ENCODE measurements at places on chromosomes 4 and X.

DNA sequence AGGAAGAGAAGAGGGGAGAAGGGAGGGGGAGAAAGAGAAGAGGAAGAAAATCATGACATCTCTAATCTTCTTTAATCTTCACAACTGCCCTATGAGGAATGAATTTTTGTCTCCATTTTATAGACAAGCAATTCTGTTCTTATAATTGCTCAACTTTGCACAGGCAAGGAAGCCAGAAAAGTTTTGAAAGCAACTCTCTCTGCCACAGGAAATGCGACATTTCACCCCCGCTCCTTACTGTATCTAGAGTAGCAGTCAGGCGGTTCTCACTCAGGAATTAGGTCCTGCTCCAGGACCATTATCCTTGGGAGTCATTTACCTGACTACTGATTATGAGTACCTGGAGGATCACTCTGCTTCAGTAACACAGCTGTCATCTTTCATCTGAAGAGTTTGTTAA lies 69.2 kb upstream of the FAM9A start:
- DNase-seq: no peak

- DNase-seq: no peak
Observed at GRCh38 chrX:2542826-2543521, 42.2 kb upstream of the DHRSX start.

DNA sequence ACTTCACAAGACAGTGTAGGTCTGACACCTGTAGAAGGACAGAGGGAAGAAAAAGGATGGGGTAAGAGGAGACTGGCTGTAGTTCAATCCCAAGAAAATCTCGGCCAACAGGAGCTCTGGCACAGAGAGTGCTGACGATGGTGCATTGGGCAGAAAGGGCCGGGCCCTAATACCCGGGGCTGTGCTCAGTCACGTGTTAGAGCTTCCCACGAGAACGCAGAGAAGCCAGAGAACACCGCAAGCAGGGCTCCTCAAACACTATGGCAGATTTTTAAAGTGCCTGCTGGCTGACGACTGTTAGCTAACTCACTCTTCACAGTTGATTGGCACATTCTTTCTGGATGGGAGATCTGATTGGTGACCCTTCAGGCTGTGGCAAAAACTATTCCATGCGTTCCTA lies 35.5 kb downstream of the EREG start:
- DNase-seq: no peak

DNA sequence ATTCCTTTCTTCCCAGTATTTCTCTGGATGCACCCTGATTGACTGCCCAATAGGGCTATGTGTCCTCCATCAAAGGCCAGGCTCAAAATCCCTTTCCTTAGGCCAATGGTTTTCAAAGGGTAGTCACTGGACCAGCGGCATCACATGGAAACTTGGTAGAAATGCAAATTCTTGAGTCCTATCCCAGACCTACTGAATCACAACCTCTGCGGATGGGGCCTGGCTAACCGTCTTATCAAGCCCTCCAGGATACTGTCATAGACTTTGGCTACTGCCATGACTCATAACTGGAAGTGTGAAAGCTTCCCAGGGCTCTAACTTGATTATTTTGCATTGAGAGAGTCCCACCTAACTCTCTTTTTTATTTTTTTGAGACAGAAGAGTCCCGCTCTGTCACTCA lies 71.9 kb upstream of the TFDP3 start:
- DNase-seq: no peak

DNA sequence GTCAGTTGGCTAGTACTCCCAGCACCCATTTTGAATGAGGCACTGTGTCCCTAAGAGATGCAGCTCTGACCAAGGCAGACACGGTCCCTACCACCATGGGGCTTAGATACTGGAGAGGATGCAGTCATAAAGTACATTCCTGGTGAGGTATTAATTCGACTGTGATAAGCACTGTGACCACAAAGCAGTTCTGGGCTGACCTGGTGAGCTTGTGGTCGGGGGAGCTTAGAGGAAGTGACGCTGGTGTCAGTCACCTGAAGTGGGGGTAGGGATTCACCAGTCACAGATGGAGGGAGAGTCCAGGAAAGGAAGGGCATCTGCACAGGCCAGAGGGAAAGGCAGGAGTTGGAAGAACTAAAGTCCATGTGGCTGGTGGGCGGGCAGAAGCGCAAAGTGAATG lies 15.8 kb upstream of the CLTRN start:
- no peak for DNase-seq

- no peak for DNase-seq
Observed at GRCh38 chr4:183396227-183396637, 48.2 kb upstream of the CDKN2AIP start.

DNA sequence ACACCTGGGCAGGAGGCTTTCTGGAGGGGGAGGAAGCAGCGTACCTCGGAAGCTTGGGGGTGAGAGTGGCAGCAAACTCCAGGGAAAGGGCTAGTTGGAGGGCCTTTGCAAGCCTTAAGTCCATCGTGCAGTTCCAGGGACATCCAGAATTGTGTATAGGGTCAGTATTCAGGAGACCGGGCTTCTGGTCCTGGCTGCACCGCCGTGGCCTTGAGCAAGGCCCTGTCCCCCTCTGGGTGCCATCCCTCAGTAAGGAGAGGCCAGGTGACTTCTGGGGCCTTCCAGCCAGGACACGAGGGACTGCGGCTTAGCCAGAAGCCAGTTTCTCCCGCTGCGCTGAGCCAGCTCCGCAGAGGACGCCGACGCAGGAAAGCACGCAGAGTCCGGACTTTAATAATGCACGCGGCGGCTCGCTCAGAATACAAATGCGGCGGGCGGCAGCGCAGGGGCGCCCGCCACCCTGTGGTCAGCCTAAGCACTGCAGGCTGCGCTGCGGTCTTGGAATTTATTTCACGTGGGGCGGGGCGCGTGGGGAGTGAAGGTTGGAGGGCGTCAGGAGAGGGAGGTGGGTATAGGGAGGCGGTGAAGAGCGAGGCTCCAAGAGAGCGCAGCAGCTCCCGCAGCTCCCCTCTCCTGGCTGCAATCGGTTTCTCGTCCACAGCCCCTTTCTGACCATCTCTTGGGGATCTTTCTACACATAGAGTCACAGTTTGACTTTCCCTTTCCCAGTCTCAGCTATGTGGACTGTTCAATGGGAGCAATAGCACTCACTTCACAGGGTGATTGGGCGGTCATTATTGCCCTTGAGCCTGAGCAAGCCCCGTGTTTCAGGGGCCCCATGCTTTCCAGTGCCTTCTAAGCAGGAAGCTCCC lies 94.1 kb upstream of the GPR50 start:
- DNase-seq: peak; percentile 27

DNA sequence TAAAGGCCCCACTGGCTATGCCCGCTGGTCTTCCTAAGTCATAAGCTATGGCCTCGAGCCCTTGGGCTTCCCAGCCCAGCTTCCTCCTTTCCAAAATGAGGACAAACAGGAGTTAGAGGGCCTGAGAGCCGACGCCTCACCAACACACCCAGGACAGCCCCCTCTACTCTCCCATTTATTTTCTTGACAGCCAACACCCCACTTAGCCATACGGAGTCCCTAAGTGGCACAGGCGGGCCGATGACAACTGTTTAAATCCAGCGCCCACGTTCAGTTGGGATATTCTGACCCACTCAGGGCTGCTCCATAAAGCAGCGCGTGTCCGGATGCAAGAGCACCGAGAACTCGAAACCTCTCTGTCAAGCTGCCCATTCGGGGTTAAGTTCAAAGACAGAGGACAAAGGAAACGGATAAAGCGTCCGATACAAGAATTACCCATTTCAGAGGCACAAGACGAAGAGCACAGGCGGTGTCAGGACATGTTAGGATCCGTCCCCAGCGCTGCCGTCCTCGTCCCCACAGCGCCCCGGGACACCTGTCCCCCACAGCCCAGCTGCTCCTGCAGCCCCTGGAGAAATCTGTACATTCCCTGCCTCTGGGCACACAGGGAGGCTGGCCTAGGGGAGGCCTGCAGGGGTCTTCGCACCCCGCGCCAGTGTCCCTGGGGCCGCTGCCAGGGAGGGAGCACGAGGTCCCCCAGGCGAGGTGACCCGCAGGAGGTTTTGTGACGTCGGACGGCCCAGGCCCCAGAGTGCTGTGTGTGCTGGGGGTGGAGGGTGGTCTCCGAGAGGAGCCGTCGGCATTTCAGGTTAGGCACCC lies 1.2 kb downstream of the PRKX start:
- no peak for DNase-seq

DNA sequence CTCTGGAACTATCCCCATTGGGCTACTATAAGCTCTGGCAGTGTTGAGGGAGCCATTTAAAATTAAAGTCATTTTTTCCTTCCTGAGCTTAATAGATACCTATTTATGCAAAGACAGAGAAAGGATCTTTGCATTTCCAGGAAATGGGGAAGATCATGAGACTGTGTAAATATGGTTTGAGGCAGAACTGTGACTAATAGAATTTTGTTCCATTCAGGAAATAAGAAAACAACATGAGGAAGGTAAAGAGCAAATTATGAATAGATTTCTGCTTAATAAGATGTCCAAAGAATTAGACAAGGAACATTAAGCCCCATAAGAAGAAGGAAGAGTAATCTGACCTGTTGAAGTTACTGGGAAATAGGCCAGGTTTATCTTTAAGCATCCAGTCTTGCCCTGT lies 17.8 kb upstream of the TBC1D19 start:
- no peak for DNase-seq

GRCh38 chr4:1097553-1097952 lies 15.8 kb downstream of the RNF212 start:
- DNase-seq: no peak

- DNase-seq: no peak
Observed at GRCh38 chr4:75189711-75190335, 256.9 kb downstream of the PARM1 start.

DNA sequence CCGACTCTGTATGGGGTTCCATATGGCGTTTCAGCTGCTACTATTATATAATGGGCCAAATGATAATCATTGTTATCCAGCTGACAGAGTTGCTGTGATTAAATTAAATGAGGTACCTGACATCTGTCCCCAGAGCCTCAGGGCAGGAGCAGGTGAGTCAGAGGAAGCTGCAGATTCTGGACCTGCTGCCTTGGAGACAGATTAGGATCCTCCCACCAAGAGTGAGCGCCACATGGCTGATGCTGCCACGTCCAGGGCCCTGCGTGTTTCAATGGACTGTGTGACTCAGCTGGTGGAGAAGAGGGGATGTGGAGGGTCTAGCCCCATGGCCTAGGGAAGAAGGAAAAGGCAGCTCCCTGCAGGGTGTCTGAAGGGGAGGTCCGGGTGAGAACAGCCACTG lies 28.3 kb upstream of the UXT start:
- no peak for DNase-seq
